ENCODE measurements at places on chromosomes 6 and 20.

- DNase-seq, result no peak
Observed at GRCh38 chr20:39474879-39475278, 512.7 kb downstream of the DHX35 start.

DNA sequence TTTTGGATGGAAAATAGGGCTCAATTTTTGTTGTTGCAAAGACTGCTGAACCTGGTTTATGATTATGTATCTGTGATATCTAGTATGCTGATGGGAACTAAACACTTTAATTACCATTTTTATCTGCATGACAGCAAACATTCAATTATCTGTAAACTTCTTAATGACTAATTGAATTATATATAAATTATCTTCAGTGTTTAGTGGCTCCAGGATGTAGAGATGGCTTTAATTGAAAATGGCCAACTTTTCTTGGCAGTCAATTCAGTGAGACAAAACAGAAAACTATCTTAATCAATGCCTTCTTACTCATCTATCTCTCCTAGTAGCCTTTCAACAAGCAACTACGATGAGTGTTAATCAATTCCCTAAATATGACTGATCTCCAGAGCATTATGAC, 591.3 kb downstream of the HACE1 start:
- DNase-seq, result no peak

DNA sequence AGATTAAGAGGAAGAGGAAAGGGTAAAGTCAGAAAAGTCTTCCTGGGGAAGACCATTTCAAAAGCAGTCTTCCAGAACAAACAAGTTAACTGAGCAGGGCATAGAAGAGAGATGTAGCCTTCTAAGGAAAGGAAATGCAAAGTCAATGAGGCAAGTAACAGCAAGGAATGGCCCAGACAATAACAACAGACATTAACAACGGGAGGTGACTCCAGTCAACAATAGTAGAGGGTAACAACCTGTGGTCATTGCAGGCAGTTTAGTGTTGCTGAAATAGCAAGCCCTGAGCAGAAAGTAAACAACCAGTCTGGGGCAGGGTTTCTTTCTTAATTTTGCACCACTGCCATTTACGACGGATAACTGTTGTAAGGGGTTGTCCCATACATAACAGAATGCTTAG, 2.1 kb downstream of the MDN1 start:
- no peak for DNase-seq

DNA sequence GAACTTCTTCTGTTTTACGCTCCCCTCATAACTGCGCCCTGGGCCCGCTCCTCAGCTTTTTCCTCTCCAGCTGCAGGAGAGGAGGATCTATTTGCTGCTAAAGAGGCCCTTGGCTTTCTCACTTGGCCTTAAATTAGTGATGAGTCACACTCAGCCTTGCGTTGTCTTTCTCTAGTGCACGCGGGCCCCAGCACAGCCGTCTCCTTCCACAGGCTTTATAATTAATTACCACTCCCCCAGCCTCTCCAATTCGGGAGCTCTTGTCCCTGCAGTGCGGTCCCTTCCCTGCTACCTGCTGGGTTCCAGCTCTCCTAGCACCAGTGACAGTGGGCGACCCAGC, 25.2 kb downstream of the PACSIN1 start:
- no peak for DNase-seq

GRCh38 chr20:9884666-9885065, 45.8 kb upstream of the PAK5 start:
- no peak for DNase-seq

DNA sequence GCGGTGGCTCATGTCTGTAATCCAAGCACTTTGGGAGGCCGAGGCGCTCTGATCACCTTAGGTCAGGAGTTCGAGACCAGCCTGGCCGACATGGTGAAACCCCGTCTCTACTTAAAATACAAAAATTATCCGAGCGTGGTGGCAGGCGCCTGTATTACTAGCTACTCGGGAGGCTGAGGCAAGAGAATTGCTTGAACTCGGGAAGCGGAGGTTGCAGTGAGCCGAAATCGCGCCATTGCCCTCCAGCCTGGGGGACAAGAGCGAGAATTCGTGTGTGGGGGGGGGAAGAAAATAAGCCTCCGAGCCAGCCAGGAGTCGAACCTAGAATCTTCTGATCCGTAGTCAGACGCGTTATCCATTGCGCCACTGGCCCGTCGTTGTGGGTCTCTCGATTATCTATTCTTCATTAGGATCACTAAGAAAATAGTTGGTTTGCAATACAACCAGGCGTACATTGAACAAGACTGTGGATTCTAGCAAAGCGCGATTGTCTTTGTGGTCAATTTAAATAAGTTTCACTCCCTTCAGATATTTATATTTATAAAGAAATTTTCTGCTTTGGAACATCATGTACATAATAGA, 33.9 kb upstream of the PRSS16 start:
- DNase-seq, result no peak

- no peak for DNase-seq
Observed at GRCh38 chr6:148200293-148200692, 142.3 kb upstream of the SASH1 start.

DNA sequence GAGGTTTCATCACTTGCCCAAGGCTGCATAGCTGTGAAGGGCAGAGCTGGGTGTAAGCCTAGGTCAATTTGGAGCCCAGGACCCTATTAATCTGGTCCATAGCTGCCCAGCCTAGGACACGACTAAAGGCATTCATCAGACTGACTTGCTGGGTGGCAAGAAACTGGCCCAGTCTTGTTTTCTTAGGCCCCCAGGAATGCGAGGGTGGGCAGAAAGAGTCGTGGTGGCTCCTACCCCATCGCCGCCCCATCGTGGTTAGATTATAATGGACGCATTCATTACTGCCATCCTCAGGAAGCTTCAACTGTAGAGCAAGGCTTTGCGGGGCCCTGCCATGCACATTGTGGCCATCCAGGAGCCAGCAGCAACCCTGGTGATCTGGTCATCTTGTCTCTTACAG, 16.1 kb downstream of the DYNLRB1 start:
- no peak for DNase-seq

DNA sequence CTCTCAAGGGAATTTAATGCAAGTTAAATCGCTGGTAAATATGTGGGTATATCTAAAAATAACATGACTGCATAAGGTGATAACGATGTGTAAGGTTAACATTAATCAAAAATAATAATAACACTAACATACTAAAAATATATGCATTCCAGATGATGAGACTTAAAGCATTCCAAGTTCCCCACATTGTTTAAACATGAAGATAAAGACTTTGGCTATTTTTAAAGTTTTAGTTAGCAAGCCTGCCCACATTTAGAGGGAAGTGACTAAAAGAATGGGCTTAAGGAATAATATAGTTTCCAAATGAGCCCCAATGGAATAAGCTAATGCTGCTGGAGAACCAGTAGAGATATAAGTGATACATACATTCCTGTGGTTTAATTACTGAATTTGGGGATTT, 941.3 kb downstream of the TBC1D32 start:
- DNase-seq, result peak; percentile 30

GRCh38 chr6:54428431-54428830, 120.2 kb downstream of the TINAG start:
- DNase-seq, result no peak

- DNase-seq, result no peak
Observed at GRCh38 chr6:80637312-80637711, 530.8 kb downstream of the BCKDHB start.

GRCh38 chr20:49891476-49892110, 23.7 kb downstream of the SPATA2 start:
- DNase-seq, result no peak

DNA sequence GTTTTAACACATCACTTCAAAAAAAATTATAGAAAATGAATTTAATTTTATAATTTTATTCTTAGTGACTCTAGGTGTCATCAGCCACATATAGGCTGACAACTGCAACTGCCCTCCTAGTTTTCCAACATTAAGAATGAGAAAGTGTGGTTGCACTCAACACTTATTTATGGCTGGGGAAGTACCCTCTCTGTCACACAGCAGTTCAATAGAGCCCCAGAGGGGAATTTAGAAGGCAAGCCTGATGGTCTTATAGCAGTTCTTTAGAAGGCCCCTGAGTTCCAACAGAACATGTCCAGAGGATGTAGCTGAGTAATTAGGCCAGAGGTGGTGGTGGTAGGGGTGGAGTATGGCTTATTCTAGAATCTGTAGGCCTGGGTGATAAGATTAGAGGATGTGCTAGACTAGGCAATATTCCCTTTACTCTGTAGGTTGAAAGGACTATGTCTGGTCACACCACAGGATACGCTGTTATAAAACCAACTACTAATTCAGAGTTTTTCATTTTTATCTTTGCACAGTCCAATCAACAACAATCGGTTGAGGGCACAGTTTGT, 226.5 kb upstream of the CITED2 start:
- no peak for DNase-seq

GRCh38 chr6:159254186-159254585, 85.0 kb downstream of the FNDC1 start:
- peak; percentile 56 for DNase-seq

- no peak for DNase-seq
Observed at GRCh38 chr6:42783876-42784642, 2.2 kb downstream of the BICRAL start.

DNA sequence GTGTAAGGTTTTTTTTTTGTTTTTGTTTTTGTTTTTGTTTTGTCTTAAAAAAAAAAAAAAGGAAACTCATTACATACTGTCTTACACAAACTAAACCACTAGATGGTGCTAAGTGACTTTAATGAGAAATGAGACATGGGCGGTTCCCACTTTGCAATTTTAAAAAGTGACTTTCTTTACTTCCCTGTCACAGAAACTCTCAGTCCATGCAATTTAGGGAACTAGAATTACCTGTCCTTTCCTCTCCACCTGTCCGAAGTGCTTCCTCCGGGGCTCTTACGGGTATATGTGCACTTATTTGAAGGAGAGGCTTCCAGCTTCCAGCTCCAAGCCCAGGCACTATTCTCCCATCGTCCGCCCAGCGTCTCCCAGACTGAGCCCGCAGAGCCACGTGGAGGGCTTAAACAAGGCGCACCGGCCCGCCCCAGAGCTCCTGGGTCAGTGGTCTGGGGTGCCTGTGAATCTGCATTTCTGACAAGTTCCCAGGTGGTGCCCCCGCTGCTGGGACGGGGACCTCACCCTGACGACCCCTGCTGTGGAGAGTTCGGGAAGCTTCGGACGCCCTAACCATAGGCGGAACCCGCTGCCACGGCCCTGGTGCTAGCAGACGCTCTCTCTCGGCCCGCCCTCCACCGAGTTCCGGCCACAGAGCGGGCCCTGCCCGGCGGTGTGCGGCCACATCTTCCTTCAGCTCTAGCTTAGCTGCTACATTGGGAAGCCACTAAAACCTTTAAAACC, 26.1 kb downstream of the BFSP1 start:
- DNase-seq, result no peak

GRCh38 chr20:59776626-59777330, 156.7 kb downstream of the SYCP2 start:
- DNase-seq, result no peak

DNA sequence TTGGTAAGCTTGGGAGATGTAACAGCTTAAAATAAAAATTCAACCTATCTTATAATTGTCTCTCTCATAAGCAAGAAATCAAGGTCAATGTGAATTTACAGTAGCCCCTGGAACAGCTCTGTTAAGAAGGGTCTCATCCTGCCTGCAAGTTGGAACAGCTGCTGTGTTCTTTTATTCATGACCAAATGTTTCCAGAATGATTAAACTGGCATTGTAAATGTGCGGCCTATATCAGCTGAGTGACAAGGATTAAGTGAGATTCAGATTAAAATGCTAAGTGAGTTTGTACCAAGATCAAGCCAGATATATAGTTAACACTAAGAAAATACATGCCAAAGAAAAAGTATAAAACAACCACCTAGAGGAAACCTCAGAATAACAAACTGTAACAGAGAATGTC, 45.3 kb upstream of the NRSN1 start:
- DNase-seq, result no peak

- no peak for DNase-seq
Observed at GRCh38 chr6:142722012-142722411, 223.0 kb downstream of the HIVEP2 start.

GRCh38 chr20:52847029-52847660, 125.0 kb upstream of the TSHZ2 start:
- no peak for DNase-seq

GRCh38 chr20:53611449-53611894, 17.8 kb upstream of the ZNF217 start:
- peak; percentile 95 for DNase-seq

DNA sequence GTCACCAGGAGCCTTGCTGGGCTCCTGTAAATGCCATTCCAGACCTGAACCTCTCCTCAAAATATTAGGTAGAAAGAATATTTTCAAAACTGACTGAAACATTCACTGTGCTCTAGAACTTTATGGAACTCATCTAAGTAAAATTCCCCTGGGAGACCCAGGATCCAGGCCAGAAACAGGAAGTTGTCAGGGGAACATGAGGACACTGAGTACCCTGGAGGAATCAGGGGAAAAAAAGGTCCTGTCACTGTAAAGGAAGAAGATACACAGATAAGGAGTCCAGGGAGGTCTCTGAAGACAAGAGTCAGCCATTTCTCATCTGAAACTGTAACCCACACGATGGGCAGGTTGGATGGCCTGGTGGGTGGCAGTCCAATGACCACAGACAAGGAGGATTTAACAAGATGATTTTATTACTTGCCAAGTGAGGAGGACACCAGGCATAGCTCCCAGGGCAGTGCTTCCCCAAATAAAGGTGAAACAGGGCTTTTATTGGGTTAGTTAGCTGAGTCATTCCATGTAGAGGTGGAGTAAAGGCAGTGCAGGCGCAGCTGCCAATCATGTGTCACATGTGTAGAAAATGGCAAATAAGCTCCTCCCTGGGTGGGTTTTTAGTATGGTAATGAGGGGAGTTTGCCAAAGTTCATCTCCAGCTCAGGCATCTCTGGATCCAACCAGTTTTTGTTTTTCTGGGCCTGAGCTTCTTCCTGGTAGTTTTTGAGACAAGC, 138.5 kb downstream of the RCAN2 start:
- DNase-seq, result no peak

GRCh38 chr20:64038224-64038564, 2.2 kb downstream of the C20orf204 start:
- no peak for DNase-seq

- DNase-seq, result no peak
Observed at GRCh38 chr6:142251930-142252445, 49.8 kb upstream of the ADGRG6 start.

DNA sequence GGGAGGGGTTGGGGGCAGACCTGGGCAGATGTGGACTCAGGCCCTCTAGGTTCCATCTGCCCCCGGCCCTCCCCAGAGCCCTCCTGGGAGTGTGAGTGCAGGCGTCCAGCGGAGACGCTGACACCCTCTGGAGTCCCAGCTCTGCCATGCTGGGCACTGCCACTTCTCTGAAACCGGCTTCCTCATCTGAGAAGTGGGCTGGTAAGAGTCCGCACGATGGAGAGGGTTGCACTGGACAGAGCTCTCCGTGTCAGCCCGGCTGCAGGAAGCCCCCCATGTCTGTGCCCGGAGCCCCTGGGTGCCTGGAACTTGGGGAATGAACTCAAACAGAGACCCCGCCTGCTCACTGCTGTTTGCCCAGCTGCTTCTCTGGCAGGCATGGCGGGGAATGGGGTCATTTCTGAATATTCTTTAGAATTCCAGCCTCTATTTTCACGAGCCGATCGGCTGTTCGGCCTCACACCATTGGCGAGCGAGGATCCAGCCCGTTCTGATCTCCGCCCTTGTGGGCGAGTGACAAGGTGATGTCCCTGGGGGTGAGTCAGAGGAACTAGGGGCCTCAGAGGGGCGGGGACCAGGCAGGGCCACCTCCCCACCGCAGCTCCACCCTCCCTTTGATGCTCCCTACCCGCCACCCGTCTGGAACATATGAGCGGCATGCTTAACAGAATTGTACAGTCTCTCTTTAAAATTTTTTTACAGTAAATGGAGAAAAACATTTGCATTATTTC, 47.8 kb upstream of the GATA5 start:
- no peak for DNase-seq

Data from fibroblast of skin of left biceps (primary cell).